Activated effector memory CD4-positive, alpha-beta T cell treated with Interleukin-2 at 50 U/mL for 16 hours (primary cell): ENCODE measurements at places on chromosomes 12 and 14.

DNA sequence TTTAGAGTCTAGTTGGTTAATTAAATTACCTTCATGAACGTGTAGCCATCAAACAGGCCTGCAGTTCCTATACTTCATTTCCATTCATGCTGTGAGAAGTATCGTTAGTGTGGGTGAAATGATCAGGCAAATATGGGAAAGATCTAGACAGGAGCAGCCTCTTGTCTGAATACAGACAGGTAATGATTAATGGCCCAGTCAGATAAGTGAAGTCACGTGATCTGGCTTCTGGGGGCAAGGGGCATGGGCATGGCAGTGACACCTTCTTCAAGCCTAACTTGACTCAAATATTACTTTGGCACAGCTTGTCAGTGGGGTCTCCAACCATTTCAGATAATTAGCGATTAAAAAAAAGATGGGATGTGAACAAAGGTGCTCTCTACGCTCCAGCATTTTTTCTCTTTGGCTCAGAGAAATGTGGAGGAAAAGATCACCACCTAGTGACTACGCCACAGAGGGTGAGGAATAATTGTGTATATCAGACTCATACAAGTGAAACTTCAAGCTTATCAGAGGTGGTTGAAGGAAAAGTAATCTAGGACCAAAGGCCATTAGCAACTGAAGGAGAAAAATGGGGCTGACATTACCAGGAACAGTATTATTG is 17.8 kb downstream of the GUCY2C start:
- DNase-seq: no peak

DNA sequence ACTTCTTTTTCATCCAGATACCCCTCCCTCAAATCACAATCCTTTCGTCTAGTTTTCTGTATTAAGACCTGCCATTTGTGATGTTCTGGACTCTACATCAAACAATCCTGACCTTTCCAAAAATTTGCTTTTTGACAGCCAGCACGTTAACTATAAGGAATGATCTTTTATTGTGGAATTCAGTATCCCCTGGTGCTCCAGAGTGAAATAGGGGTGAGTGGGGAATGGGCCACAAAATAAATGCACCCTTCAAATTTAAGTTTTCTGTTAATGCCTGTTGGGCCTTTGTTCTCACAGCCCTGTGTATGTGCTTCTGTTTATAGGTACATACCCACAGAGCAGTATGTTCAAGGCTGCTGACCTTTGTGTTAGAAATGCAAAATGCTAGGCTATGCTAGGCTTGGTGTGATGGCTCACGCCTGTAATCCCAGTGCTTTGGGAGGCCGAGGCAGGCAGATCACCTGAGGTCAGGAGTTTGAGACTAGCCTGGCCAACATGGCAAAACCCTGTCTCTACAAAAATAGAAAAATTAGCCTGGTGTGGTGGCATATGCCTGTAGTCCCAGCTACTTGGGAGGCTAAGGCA is 12.0 kb downstream of the PNN start:
- no peak for DNase-seq

DNA sequence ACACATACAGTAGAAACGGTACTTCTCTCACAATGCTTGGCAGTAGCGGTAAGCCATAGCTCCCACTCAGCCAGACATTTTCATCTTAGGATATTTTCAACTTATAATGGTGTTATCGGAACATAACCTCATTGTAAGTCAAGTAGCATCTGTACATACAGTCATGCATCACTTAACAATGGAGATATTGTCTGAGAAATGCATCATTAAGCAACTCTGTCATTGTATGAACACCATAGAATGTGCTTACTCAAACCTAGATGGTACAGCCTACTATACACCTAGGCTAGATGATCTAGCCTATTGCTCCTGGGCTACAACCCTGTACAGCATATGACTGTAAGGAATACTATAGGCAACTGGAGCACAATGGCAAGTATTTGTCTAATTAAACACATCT is 40.8 kb downstream of the RPS6KA5 start:
- DNase-seq: no peak

GRCh38 chr14:104460791-104461651 is 118.5 kb upstream of the C14orf180 start:
- DNase-seq: no peak

DNA sequence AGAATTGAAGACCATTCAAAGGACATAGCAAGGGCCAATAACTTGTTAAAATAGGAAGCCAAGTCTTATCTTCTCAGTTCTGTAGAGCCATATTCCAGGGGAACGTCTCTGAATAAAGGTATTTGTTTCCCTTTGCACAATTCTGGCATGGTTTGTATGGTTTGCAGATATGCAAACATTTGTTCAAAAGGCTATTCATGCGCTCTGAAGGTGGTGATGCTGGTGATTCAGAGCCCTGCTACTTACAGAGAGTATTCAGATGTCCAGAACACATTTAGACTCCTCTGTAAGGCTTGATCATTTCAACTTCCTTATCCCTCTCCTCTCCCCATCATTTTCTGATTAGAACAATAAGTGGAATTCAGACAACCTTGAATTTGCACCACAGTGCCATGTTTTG is 35.9 kb downstream of the SLC4A8 start:
- no peak for DNase-seq

- no peak for DNase-seq
These were observed 502.6 kb downstream of the FUT8 start for GRCh38 chr14:65915125-65915524.

DNA sequence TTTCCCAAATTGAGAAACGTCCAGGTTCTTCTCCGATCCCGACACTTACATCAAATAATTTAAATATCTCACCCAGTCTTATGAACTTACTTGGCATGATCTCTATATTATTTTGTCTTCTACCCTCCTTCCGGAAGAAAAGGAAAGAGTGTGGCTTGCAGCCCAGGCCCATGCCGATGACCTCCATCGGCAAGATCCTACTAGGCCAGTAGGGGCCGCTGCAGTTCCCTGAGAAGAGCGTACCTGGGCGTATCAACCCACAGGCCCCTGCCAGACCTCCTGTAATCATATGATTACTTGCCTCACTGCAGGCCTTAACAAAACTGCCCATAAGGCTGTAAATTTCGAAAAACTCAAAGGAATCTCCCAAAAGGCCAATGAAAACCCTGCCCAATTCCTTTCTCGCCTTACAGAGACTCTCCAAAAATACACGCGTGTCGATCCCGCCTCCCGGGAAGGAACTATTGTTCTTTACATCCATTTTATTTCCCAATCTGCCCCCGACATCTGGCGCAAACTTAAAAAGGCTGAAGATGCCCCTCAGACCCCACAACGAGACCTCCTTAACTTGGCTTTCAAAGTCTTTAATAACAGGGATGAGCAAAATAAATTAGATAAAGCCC is 69.6 kb downstream of the MOK start:
- peak; percentile 59 for DNase-seq

GRCh38 chr14:100393362-100393761 is 70.2 kb downstream of the SLC25A47 start:
- DNase-seq: no peak

DNA sequence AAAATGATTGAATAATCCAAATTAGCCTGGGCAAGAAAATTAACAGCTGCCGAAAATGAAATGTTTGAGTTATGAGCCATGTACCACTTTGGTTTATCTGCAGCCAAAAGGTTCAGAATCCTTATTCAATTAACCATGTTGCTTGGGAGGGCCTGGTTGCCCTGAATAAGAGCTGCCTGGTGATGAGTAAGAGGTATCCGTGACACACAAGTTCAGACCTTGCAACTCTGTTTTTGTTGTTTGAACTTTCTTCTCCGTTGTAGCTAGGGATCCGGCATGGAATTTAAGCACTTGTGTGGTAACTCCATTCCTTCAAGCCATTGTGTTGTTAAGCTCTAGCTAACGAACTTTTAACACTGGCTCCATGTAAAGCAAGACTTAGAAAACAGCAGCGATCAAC is 35.7 kb downstream of the FOXA1 start:
- DNase-seq: no peak

- no peak for DNase-seq
These were observed 845.7 kb downstream of the SLC16A7 start for GRCh38 chr12:60441577-60441976.

DNA sequence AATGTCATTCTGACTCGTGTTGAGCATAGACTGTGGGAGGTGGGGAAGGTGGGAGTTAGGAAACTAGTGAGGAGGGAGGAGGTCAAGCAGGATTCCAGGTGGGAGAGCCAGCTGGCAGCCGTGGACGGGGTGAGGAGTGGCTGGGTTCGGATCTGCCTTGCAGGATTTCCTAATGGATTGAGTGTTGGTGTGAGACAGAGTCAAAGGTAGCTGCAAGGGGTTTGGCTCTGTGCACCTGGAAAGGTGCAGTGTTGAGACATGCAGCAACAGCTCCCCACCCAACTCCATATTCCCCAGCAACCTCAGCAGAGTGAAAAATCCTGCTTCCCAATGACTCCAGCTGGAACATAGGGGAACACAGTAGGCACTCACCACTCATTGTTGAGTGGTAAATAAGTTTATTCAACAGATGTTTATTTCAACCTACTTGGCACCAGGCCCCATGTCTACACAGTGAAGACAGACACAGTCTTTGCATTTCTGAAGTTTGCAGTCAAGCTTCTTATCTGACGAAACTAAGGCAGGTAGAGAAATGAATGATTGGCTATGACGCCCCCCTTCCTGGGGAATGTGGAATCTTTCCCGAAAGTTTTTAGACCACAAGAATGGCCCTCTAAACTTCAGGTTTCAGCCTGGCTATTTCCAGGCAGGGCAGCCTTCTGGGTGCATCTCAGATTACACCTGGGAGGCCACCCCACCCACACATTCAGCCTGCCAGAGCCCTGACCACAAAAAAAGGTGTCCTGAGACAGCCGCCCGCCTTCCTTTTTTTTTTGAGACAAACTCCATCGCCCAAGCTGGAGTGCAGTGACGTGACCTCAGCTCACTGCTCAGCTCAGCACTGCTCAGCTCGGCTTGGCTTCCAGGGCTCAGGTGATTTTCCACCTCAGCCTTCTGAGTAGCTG is 37.9 kb upstream of the PLEKHG6 start:
- no peak for DNase-seq

DNA sequence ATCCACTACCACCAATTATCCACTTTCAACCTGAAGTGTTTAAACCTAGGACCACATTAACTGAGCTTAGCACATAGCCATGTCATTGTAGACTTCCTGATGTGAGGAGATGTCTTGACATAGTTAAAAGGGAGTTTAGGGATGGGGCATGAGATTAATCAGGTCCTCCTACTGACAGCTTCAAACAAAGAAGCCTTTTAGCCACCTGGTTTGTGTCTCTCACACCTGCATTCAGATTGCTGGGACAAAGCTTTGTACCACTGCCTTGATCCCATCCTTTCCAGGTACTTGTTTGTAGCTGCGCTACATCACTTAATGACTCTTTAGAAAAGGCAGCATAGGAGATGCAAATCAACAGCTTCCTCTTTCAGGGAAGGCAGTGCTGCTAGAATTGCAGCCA is 340.7 kb upstream of the DDHD1 start:
- no peak for DNase-seq

DNA sequence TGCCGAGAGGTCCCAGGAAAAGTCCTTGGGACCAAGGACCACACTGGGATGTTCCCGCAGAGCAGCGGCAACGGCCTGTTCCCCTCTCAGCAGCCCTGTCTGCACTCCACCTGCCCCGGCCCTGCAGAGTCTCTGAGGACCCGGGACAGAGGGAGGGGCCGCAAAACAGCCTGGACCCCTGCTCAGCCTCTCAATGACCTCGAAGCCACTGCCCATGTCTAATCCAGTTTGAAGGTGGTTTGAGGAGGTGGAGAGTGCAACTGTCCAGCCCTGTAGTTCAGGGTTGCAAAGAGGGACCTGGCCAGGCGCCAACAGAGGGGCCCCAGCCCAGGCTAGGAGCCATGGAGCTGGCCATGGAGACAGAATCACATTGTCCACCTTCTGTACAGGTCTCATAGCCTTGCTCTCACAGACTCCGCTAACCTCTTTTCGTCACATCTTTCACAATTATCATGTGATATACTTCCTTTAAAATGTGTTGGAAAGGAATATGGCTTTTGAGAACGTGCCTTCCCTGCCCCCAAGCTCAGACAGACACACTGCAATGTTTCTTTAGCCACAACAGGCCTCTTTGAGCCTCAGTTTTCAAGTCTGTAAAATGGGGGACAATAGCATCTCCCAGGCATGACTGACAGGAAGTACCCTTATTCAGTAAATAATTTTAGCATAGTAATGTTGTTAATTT is 49.3 kb downstream of the ACTN1 start:
- no peak for DNase-seq

- DNase-seq: no peak
These were observed 284.9 kb downstream of the RGS6 start for GRCh38 chr14:72217135-72217534.

GRCh38 chr14:103526914-103527248 is 2.1 kb upstream of the TRMT61A start:
- DNase-seq: no peak

- no peak for DNase-seq
These were observed 3.0 kb downstream of the IFI27 start for GRCh38 chr14:94113490-94113889.

- DNase-seq: peak; percentile 37
These were observed 155.5 kb downstream of the PRKCH start for GRCh38 chr14:61476754-61477410.

- DNase-seq: no peak
These were observed 110.9 kb downstream of the FSCB start for GRCh38 chr14:44396226-44396625.

- no peak for DNase-seq
These were observed 65.6 kb upstream of the USP15 start for GRCh38 chr12:62194616-62195015.

DNA sequence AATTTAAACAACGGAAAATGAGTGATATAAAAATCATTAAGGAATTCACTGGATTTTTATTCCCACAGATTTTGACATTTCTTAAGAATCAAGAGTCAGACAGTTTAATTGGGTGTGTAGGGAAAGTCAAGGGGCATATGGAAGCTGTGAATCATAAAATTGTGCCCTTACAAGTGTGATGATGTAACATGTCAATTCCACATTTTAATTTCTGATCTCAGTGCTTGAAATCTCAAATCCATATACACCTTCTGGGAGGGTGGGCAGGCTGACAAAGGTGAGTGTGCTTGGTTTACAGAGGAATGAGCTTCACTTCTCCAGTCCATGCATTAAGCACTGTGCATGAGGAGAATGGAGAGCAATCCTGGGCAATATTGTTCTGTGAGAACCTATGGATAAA is 1.0 kb upstream of the KRT6A start:
- DNase-seq: no peak

GRCh38 chr12:77204083-77204482 is 138.7 kb upstream of the E2F7 start:
- DNase-seq: no peak
